ENCODE measurements at places on chromosomes 1 and 21.

GRCh38 chr1:110218739-110219138 is 8.6 kb downstream of the KCNC4 start:
- H3K4me3 ChIP-seq, result no peak overlapping the region
- no peak overlapping the region for H3K27ac ChIP-seq
- H3K27me3 ChIP-seq, result no peaks in the 10 kb centered on the region
- no peak for DNase-seq
- no peaks in the 10 kb centered on the region for H3K36me3 ChIP-seq

DNA sequence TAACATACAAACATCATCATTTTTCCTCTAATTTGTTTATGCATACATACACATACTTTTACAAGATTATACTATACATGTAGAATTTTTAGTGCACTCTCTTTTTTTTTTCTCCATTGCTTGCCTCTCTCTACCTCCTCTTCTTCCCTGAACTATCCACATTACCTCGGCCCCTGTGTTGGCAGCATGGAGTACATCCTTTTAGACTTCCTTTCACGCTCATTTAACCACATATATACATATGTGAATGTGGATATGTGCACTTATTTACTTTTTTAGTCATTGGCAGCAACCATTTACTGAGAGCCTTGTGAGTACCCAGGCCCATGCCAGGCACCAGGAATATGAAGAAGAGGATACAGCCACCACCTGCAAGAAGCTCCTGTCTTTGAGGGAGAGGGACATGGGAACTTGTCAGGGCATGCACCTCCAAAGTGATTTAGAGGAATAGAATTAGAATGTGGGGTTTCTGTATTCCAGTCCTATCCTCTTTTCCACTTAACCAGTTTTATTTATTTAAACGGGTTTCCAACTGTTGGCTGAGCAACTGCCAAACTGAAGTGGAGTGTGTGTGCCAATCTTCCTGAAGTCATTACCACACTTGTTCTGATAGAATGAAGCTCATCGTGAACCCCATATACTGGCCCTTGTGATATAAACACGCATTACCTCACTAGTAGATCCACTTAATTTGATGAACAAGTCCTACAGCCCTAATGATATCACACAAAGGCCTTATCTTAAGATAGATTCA is 212.6 kb downstream of the TNR start:
- DNase-seq, result no peak
- no peaks in the 10 kb centered on the region for H3K27me3 ChIP-seq
- H3K4me3 ChIP-seq, result no peak overlapping the region
- H3K27ac ChIP-seq, result no peak overlapping the region

DNA sequence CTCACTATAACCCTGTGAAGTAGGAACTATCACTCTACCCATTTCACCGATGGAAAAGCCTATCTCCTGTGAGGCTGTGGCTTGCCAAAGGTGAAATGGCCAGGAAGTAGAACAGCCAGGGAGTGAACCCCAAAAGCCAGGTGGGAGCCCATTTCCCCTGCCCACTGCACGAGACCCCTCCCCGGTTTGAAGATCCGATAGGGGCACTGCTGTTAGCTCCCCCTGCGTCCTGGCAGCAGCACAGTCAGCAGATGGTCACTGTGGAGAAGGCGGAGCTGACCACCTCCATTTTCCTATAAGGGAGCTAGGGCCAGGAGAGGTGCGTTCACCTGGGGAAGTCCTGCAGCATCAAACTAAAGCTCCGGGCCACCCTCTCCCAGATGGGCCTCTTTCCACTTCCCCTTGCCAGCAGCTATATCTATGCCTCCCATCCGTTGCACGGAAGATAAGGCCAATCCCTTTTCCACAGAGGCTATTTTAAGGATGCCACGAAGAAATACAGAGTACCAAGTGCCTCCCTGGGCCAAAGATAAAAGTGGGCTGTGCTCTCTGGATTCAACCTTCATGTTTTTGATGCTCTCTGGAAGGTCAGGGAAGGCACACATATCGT is 7.8 kb downstream of the ERG start:
- H3K4me3 ChIP-seq, result no peak overlapping the region
- no peak overlapping the region for H3K27ac ChIP-seq
- no peaks in the 10 kb centered on the region for H3K4me1 ChIP-seq
- H3K27me3 ChIP-seq, result no peaks in the 10 kb centered on the region
- H3K36me3 ChIP-seq, result no peaks in the 10 kb centered on the region

DNA sequence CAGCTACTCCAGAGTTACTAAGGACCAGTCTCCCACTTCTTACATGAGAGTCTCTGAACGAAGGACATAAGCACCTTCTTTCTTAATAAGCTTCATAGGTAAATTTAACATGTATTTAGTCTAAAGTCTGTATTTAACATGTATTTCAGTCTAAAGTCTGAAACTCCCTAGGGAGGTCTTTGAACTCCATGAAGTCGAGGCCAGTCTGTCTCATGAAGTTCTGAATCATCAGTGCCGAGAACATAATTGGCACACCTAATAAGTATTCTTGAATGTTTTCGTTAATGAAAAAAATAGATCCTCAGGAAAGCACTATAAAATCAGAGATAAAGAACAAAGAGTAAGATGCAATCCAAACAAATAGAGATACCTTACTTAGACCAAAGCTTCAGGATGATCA is 945.5 kb downstream of the TTLL7 start:
- H3K27me3 ChIP-seq, result no peaks in the 10 kb centered on the region
- H3K4me1 ChIP-seq, result no peaks in the 10 kb centered on the region
- H3K36me3 ChIP-seq, result no peaks in the 10 kb centered on the region
- H3K4me3 ChIP-seq, result no peak overlapping the region
- no peak for DNase-seq
- no peak overlapping the region for H3K27ac ChIP-seq

Measured in breast epithelium (tissue), 4 donors.